WTC11 (cell line): ENCODE measurements at places on chromosomes 7 and 10. TPM values are rescaled to one million over a fixed set of nuclear protein-coding genes. Genes with fewer than 3 reads are reported as not detected.

METTL27 gene
- 4.3 to 7.7 TPM (median 6.6 TPM) in 3 replicates for total RNA-seq

DNA sequence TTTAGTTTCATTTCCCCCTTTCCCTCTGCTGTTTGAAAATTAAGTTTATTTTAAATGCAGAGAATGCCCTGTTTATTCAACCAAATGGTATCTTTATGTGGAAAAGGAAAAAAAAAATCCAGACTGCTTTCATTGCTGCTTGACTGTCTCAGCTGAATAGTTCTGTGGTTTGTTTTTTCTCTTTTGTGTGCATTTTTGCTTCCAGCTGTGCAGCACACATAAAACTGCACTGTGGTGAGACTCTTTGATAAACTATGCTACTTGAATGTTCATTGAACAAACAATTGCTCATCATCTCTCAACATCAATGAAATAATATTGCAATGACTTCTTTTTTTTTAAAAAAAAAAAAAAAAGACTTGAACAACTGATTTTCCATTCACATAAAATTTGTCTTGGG is 78.6 kb upstream of the GLI3 start:
- DNase-seq, result no peak
- peaks cover 3% of the 10 kb centered on the region; the same call in 1 of the 2 replicates for H3K27me3 ChIP-seq
- H3K27ac ChIP-seq, result no peak overlapping the region
- 0 out of 2 replicates have a peak, but pooled peaks cover 5% of the 10 kb centered on the region for H3K36me3 ChIP-seq
- peaks cover 20% of the 10 kb centered on the region for H3K4me1 ChIP-seq

DNA sequence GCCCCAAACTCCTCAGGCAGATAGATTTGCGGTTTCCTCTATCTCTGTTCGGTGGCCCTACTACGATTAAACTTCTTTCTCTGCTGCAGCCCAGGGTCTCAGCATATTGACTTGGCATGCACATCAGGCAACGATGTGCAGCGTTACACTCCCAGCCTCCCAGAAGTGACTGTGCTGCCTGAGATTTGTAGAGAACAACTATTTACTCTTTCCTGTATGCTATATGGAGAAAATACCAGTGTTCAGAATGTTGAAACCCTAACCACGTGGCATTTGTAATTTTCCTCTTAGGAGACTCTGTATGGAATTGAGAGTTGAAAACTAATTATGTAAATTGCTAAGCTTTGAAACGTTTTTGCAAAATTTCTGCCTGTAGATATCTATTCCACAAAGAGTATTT is 50.9 kb downstream of the GNAI1 start:
- H3K4me1 ChIP-seq, result peaks cover 80% of the 10 kb centered on the region
- no peaks in the 10 kb centered on the region for H3K36me3 ChIP-seq

PDZD7 gene
- total RNA-seq, result 1.9 to 2.7 TPM (median 2.6 TPM) in 3 replicates

DNA sequence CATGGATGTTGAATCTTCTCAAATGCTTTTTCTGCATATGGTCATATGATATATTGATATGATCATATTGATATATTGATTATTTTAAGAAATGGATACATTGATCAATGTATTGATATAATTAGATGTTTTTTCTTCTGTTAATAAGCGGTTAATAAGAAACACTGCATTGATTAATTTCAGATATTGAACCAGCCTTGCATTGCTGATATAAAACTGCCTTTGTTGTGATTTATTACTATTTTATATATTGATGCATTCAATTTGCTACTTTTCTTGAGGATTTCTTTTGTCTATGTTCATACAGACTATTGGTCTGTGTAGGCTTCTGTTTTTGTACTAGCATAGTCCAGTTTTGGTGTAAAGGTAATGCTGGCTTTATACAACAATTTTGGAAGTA is 79.7 kb upstream of the ELN start:
- H3K27ac ChIP-seq, result no peak overlapping the region
- H3K4me3 ChIP-seq, result no peak overlapping the region
- no peak for DNase-seq

GIMAP1 gene
- 0.05 to 0.09 TPM in 2 of 3 replicates, not detected in the other for total RNA-seq

SH2D4B gene
- 0.04 to 0.09 TPM in 2 of 3 replicates, not detected in the other for total RNA-seq

VPS41 gene
- total RNA-seq, result 50.3 to 59.2 TPM (median 56.2 TPM) in 3 replicates

GRCh38 chr10:102815790-102816549 is 21.2 kb downstream of the CYP17A1 start:
- peaks cover 16% of the 10 kb centered on the region for H3K4me1 ChIP-seq
- DNase-seq, result no peak
- H3K4me3 ChIP-seq, result no peak overlapping the region
- no peaks in the 10 kb centered on the region for H3K27me3 ChIP-seq
- peaks cover 6% of the 10 kb centered on the region; the same call in 1 of the 2 replicates for H3K36me3 ChIP-seq
